ENCODE measurements at places on chromosomes 5 and 9. TPM values are rescaled to one million over a fixed set of nuclear protein-coding genes. Genes with fewer than 3 reads are reported as not detected.

Gene SLC6A7
- not detected for total RNA-seq

Gene TUSC1
- 9.2 TPM for total RNA-seq

Gene SPTLC1
- 78.8 TPM for total RNA-seq

Gene CTNND2
- total RNA-seq = under 0.01 TPM
